ENCODE measurements at places on chromosomes 7 and 10.

- peak; percentile 14 for DNase-seq
These were observed 7.0 kb downstream of the NAPEPLD start for GRCh38 chr7:103141753-103142404.

- DNase-seq = no peak
These were observed 89.7 kb upstream of the PRKAR2B start for GRCh38 chr7:106954840-106955239.

DNA sequence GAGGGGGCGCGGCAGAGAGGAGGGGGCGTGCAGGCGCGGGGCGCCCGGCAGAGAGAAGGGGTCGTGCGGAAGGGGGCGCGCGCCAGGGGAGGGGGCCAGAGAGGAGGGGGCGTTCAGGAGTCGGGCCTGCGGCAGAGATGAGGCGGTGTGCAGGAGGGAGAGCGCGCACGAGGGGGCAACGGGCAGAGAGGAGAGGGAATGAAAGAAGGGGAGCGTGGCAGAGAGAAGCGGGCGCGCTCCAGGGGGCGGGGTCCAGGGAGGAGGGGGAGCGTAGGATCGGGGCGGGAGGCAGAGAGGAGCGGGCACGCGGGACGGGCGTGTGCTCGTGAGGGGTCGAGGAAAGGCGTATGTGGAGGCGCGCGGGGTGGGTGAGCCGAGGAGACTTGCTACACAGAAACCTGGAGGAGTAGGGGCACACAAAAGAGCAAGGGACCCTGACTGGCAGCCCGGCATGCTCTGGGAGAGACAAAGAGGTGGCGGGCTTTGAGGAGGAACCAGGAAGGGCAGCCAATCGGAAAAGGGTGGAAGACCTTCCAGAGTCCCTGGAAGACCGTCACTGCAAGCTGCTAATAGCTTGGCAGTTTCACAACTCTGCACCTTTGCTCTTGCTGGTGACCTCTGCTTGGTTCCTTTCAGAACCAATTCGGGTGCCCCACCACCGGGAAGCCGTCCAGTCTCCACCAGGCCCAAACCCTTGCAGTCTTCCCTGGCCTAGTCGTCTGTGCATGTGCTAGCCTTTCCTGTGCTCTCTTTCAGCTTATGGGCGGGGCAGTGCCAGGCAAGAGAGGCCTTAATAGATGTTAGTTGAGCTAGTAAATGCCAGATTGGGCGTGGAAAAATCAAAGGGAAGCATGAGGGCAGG lies 639 bp downstream of the DYDC2 start:
- DNase-seq = no peak

DNA sequence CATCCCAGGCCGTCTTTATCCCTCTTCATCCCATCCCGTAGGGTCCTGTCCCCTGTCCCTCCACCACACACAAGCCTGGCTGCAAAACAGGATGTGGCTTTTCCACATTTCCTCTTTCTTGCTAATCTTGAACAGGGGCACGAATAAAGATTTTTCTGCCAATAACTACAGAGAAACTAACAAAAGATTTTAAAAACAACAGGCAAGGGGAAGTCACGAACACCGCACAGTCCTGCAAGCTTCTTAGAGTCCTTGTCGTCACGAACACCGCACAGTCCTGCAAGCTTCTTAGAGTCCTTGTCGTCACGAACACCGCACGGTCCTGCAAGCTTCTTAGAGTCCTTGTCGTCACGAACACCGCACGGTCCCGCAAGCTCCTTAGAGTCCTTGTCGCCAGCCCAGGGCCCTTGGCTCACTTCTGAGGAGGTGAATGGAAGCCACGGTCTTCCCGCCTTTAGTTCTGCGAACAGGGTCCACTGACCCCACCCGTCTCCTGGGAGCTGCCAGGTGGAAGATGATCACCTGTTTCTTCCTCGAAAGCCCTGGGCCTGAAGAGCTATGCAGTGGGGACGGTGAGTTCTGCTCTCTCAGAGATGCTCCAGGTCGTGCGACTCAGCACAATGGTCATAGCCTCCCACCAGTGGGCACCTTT lies 10.3 kb upstream of the INSIG1 start:
- DNase-seq = no peak

DNA sequence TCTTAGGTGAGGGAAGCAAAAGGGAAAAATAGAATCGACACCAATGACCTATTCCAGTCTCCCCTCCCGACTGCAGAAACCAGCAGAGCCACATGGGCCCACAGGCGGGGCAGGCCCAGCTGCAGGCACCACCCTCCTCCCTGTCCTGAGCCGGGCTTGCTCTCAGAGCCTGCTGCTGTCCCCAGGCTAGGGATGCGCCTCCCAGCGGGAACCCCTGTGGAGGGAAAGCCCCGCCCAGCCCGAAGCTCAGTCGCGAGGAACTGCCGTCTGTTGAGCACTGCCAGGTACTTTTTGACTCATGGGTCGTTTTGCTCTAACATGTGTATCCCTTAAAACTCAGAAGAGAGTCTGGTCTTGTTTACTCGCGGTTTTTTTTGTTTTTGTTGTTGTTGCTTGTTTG lies 124.5 kb upstream of the RET start:
- no peak for DNase-seq

GRCh38 chr10:100508691-100509150 lies 10.9 kb downstream of the SEC31B start:
- DNase-seq = peak; percentile 72

DNA sequence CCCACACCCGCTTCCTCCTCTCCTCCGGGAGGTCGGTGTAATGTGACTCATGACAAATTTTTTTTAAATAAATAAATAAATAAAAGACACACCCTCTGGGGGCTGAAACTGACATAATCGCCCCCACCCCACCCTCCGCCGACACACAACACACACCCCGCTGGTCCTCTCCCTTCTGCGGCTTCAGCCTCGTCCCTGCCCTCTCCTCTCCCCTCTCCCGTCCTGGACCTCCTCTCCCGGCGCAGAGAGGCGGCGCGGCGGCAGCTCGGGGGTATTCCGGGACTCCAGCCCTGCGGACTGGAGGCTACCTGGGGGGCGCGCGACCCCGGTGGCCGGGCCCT lies 686 bp downstream of the ABI1 start:
- DNase-seq = peak; percentile 76

DNA sequence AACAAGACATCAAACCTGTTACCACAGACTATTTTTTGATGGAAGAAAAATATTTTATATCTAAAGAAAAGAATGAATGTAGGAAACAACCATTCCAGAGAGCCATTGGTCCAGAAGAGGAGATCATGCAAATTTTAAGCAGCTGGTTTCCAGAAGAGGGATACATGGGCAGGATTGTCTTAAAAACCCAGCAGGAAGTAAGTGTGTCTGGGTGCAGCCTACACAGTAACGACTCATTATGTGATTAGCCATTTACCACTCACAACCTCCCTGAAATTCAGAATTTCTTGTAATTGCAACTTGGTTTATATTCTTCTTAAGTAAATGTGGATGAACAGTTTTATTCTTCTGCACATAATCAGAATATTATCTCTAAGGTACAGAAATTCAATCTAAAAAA lies 46.2 kb downstream of the NOC3L start:
- no peak for DNase-seq

GRCh38 chr10:62373995-62374861 lies at the start of gene ZNF365:
TSS of gene ZNF365 (plus strand) at chr10:62374369. CDS start at chr10:62376194, 1,825 bp downstream.
- DNase-seq = peak; percentile 21

DNA sequence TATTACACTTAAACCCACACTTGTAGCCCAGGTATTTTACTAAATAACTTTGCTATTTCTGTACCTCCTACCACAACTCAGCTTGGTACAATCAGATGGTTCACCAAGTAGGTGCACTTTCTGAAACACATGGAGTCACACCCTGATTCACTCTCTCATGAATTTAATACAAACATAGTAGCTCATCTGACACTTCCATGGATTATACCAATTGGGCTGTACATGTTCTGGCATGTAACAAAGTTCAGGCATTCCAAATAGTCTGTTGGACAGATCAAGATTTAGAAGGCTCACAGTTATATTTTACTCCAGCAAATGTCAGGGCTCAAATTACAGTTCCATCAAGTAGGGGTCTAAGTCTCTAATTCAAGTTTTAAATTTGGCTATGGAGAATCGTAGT lies 62.2 kb upstream of the RNF148 start:
- no peak for DNase-seq

- no peak for DNase-seq
These were observed 132.9 kb upstream of the ASAH2 start for GRCh38 chr10:50384238-50384637.

DNA sequence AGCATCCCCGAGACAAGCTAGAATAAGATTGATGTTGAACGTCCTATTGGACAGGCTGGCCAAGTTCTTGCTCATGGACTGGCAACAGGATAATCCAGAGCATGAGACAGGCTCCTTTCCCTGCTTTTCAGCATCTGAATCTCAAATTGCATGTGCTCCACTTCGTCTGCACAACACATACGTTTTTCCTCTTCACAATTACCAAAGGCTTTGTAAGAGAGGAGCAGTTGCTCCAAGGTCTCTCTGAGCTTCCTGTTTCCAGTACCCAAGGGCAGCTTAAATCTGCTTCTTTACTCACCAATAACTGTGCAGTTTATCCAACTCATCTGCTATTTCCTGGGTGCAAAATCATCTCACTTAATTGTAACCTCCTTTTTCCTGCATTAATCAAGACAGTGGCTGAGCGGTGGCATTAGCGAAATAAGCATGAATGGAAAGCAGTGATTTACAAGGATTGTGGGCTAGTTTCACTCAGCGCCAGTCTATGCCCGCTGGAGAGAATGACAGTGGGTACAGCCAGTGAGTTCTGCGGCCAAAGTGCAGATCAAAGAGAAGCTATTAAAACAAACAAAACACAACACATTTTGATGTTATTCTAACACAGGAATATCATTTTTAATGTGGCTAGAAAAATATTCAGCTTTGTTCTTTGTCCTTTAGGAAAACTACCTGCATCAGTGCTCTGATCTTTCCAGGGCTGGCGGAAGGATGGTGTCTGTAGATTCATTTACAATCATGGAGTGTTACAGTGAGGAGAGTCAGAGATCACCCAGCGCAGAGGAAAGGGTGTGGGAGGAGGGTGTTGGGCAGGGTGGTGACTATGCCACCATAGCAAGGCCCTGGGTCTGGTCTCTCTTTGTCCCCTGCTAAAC lies 79.8 kb downstream of the CHN2 start:
- peak; percentile 49 for DNase-seq

DNA sequence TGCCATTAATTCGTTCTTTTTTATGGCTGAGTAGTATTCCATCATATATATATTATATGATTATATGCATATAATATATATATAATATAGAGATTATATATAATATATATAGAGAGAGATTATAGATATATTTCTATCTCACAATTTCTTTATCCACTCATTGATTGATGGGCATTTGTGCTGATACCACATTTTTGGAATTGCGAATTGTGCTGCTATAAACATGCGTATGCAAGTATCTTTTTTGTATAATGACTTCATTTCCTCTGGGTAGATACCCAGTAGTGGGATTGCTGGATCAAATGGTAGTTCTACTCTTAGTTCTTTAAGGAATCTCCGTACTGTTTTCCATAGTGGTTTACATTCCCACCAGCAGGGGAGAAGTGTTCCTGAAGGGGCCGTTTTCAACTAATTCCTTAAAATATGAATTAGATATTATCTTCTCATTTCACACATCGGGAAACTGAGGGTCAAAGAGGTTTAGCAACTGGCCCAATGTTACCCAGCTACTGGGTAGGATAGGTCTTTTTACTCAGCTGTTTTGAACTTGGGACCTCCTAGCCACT lies 16.5 kb downstream of the NFE2L3 start:
- no peak for DNase-seq

- no peak for DNase-seq
These were observed 16.7 kb downstream of the STN1 start for GRCh38 chr10:103901299-103901698.

GRCh38 chr7:49102411-49102810 lies 178.1 kb downstream of the CDC14C start:
- no peak for DNase-seq
